Epithelial cell of proximal tubule (primary cell): ENCODE measurements at places on chromosomes 7 and 10.

- no peak for DNase-seq
These were observed 253.2 kb upstream of the ZNF32 start for GRCh38 chr10:43901744-43902504.

GRCh38 chr7:109062798-109063197 is 493.1 kb downstream of the DNAJB9 start:
- DNase-seq: no peak

DNA sequence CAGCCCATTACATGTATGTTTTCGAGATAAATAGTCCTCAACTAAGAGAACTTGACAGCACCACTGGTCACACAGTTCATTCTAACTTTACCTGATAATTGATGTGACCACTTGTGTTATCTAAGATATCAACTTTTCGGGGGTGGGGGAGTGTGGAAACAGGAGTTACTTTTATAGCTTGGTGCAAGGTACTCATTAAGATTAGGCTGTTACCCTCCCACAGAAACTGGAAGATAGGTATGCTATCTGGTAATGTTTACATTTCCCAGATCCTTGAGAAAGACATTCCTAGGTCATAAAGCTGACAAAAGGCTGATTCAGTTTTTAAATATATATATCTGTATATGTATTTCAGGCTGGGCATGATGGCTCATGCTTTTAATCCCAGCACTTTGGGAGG is 11.1 kb downstream of the ERVW-1 start:
- DNase-seq: no peak

DNA sequence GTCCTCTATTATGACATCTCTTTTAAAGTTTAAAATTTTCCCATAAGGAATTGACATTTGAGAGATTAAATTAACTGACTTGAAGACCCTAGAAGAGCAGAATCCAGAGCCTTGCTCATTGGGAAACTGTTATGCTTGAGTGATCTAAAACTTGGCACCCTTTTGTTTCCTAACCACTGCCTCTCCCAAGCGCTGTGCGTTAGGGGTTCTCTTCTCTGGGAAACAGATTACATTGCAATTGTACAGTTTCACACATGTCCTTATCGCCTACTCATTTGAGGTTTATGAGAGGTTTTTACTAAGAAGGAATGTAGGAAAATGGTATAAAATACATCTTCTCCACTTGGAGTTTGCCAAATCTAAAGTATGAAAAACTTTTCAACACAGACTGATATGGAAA is 126.8 kb upstream of the AMPH start:
- DNase-seq: no peak

DNA sequence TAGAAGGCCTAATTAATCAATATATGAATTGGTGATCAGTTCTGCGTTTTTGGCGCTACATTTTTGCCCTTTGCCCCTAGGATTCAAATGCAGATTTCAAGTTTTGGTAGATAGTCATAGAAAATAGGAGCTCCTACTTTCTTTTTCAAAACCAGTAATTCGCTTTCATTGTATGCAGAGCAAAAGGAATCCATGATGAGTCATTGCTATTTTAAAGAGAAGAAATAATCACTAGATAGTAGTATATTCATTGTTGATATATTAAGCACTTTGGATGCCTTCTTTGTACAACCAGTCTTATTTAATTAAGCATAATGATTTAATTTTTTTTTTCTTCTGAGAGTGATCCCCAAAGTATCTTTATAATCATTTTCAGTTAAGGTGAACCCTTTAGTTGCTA is 50.3 kb downstream of the CSTF2T start:
- DNase-seq: no peak

GRCh38 chr10:42952349-42952748 is 124.5 kb upstream of the RET start:
- no peak for DNase-seq

GRCh38 chr7:22676385-22676784 is 50.6 kb upstream of the IL6 start:
- DNase-seq: no peak

- no peak for DNase-seq
These were observed 27.0 kb upstream of the TMEM26 start for GRCh38 chr10:61480208-61480607.

GRCh38 chr7:36287371-36288241 is 102.1 kb upstream of the ANLN start:
- DNase-seq: no peak

- no peak for DNase-seq
These were observed 307.2 kb downstream of the PRPF18 start for GRCh38 chr10:13893926-13894325.

DNA sequence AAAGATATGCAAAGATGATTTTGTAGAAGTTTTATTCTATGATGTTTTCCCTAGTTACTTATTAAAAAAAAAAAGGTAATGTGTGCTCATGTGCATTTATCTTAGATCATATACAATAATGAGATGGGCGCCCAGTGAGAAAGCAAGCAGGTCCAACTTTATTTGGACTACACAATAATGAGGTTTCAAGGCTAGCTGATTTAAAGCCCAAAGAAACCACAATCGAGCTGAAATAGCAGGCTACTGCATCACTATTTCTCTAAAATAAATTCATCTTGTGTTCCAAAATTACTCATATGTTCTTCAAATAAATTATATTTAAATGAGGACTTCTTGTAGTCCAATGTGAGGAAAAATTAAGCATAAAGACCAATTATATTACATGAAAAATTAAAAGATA is 110.1 kb downstream of the JMJD1C start:
- DNase-seq: no peak

DNA sequence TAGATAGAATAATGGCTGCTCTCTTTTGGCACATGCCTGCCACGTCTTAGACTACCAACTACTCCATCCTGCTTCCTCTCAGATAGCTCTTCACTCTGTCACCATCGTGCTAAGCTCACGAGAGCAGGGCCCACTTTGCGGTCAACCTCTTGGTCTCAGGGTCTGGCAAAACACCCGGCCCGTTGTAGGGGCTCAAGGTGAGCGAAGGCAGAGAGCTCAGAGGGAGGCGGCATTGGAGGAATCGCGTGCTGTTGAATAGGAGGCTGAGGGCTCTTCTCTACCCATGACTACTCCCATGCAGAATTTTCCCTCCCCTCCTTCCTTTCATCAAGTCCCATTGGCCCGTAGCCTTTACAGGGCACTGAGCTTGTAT is 100.9 kb upstream of the DDC start:
- DNase-seq: no peak

DNA sequence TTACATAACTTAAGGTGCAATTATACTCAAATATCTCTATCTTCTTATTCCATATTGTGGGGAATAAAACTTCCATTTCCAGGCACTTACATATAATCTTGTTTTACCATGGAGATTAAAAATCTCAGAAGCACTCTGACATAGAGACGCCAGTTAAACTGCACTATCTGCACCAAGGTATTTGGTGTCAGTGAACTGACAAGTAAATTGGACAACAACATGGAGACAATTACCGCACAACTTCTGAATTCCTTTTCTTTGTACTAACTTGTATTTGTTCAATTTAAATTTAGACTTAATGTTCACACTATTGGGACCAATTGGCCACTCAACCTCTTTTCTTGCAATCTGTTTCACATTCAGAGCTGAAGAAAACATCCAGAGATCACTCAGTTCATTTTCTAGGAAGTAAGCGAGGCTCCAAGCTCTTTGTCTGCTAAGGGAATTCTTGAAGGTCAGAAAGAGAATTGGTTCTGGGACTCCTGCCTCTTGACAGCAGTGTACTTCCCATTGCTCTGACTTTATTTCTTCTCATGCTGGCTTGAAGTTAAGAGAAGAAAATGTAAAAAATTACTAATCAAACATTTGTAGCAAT is 184.7 kb downstream of the CHCHD3 start:
- no peak for DNase-seq

- no peak for DNase-seq
These were observed 56.7 kb upstream of the SDK1 start for GRCh38 chr7:3244241-3244814.

- no peak for DNase-seq
These were observed 116.3 kb upstream of the SHH start for GRCh38 chr7:155928583-155928982.

- no peak for DNase-seq
These were observed 13.6 kb downstream of the TSPAN15 start for GRCh38 chr10:69464801-69465401.

- no peak for DNase-seq
These were observed 175.2 kb downstream of the CDK14 start for GRCh38 chr7:90771281-90771680.

DNA sequence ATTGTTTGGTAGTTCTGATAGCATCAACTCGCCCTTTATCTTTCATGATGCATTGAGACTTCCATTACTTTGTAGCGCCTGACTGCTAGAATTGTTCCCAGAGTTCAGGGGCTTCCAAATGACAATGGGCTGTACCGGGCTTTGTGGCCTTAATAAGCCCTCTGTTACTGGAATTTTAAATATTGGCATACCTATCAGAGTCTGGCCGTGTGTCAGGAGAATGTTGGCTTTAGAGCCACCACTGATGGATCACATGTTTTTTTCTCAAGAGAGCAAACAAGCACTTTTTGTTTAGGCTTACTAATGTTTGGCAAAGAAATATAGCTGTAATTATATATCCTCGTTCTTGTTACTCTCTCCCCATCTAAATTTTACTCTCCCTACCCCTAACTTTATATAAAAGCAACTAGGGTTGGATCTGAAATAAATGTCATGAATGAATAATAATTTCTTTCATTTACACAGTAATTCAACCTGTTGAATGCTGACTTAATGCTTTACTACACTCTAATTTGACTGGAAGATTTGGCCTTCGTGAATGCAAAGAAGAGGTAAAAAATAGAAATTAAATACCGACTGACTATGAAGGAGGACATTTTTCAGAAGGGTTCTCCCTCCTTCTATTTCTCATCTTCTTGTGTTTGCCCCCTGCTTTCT is 396.7 kb downstream of the AUTS2 start:
- DNase-seq: no peak

GRCh38 chr10:16944402-16944801 is 127.2 kb upstream of the RSU1 start:
- DNase-seq: no peak

DNA sequence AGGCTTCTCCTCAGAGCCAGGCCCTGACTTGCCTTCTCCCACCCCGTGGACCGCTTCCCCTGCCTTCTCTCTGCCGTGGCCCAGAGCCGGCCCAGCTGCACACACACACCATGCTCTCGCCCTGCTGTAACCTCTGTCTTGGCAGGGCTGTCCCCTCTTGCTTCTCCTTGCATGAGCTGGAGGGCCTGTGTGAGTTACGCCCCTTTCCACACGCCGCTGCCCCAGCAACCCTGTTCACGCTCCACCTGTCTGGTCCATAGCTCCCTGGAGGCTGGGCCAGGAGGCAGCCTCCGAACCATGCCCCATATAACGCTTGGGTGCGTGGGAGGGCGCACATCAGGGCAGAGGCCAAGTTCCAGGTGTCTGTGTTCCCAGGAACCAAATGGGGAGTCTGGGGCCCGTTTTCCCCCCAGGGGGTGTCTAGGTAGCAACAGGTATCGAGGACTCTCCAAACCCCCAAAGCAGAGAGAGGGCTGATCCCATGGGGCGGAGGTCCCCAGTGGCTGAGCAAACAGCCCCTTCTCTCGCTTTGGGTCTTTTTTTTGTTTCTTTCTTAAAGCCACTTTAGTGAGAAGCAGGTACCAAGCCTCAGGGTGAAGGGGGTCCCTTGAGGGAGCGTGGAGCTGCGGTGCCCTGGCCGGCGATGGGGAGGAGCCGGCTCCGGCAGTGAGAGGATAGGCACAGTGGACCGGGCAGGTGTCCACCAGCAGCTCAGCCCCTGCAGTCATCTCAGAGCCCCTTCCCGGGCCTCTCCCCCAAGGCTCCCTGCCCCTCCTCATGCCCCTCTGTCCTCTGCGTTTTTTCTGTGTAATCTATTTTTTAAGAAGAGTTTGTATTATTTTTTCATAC is 38.0 kb downstream of the LIMK1 start:
- no peak for DNase-seq

GRCh38 chr10:122298598-122299301 is 27.7 kb downstream of the BTBD16 start:
- no peak for DNase-seq

GRCh38 chr10:59258890-59259289 is 82.4 kb downstream of the PHYHIPL start:
- DNase-seq: no peak

DNA sequence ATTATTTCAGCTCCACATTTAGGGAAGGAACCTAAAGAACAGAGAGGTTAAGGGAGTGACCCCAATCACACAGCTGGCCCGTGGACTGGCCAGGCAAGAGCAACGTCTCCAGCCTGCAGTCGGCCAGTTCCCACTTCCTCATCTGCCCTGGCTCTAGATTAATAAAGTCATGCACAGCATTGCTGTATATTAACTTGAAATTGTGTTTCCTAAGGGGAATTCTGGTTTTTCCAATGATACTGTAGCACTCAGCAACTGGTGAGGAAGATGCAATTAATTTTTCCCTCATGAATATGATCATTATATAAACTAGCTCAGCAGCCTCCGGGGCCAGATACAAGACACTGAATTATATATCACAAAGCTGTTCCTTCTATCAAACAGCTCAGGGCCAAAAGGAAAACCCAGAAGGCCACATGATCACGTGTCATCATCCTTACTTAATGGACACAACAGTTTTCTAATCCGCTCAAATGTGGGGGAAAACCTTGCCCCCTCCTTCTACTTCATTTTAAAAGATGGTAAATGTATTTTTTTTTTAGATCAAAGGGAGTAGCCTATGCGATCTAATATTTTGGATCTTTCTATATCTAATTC is 295.3 kb upstream of the PRKCQ start:
- DNase-seq: no peak

DNA sequence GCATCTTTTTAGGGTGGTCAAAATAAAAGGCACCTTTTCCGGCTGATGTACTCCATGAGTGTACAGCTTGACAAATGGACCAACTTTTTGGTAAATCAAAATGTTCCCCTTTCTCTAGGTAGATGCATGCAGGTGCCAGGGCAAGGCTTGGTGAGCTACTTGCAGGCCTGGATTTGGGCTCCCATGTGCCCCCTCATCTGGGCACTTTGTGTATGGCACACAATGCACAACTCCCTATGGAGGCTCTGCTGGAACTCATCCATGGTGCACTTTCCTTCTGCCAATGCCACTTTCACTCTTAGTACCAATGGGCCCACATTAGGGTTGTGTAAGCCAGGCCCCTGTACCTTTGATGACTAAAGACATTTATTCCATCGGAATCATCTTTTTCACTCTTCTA is 300.8 kb downstream of the SDHAF3 start:
- no peak for DNase-seq

DNA sequence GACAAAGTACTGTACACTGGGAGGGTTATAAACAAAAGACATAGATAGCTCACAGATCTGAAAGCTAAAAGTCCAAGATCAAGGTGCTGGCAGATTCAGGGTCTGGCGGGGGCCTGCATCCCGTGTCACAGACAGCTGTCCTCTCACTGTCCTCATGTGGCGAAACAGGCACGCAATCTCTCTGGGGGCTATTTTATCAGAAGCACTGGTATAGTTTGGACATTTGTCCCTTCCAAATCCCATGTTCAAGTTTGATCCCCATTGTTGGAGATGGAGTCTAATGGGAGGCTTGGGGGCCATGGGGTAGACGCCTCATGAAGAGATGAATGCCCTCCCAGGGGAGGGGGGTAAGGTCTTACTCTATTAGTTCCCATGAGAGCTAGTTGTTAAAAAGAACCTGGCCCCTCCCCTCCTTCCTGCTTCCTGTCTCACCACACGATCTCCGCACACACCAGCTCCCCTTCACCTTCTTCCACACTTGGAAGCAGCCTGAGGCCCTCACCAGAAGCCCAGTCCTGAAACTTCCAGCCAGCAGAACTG is 72.5 kb upstream of the UCN3 start:
- no peak for DNase-seq
